ENCODE measurements at places on chromosomes 3 and 15.

DNA sequence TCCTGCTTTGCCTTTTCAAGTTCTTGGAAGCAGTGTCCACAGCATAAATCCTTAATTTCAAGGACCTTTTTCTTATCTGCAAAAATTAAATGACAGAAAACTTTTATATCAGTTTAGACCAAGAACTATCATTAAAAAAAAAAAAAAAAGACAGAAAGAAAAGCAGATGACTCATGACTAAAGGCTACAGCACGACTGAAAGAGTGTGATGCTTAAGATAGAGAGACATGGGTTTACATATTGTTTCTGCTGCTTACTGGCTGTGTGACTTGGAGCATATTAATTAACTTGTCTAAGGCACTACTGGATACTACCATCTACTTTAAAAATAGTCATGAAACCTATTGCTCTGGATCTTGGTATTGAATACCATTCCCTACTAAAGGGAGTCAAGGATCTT lies 62.3 kb downstream of the CEP152 start:
- DNase-seq: peak; percentile 16

DNA sequence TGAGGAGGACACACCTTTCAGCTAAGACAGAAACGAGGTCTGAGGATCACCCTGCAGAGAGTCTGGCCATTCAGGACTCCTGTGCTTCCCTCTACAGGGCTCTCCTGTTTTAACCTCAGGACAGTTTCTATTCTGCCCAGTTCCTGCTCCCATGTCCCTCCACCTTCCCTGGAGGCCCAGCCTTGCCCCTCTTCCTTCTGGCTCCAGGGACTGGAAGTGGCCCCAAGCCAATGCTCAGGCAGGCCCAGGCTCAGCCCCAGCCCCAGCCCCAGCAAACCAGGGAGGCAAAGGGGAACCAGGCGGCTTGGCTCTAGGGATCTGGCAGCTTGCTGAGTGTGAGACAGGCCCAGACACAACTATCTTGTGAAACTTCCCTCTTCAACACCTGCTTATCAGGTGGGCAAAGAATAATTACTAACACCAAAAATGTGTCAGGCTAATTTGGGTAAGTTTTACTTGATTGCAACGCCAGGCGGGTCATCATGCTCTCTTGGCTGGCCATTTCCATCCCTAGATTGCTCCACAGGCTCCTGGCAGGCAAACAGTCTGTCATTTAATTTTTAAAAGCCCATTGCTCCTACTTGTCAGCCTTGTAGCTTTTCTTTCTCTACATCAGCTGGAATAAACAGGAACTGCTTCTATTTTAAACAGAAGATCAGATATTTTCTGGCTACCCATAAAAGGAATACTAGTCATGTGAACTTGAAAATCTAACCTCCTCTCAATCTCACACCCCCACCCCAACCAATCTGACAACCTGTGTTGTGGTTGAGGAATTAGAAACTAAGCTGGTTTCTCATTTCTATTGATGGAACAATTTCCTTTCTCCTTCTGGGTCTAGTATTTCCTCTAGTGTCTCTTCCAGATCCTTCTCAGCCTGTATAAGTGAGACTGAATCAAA lies 33.5 kb downstream of the UPK1B start:
- DNase-seq: peak; percentile 22

DNA sequence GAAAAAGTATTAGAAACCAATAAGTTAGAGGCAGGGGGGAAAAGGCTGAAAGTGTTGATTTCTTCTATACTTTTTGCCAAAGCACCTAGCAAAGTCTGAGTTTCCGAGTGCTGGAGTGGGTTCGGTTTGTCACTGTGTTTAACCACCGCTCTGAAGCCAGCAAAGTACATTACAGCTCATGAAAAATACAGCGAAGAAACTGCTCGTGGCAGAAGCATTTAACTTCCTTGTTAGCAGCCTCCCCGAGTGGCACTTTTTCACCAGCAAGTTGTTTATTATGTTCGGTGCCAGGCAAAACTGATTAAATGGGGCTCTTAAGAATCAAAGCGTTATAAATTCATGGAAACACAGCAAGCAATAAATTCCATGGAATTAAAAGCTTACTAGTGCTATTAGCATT lies 313.6 kb downstream of the FOXP1 start:
- no peak for DNase-seq

DNA sequence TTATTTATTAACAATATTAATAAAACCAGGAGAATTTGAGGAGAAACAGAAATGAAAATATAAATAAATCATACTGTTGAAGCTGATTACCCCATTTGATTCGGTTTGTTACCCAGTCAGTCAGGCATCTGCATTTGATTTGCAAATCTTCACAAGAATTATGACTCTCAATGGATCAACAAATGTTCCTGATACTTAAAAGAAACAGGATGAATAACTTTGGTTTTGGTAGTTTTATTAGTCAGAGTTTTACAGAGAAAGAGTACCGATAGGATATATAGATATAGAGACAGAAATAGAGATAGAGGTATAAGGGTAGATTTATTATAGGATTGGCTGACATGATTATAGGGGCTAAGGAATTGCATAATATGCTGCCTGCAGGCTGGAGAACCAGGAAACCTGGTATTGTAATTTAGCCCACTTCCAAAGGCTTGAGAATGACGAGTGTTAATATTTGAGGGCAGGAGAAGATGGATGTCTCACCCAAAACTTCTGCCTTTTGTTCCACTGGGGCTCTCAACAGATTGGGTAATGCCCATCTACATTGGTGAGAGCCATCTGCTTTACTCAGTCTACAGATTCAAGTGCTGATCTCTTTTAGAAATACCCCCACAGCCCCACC lies 241.6 kb upstream of the COL8A1 start:
- DNase-seq: no peak

DNA sequence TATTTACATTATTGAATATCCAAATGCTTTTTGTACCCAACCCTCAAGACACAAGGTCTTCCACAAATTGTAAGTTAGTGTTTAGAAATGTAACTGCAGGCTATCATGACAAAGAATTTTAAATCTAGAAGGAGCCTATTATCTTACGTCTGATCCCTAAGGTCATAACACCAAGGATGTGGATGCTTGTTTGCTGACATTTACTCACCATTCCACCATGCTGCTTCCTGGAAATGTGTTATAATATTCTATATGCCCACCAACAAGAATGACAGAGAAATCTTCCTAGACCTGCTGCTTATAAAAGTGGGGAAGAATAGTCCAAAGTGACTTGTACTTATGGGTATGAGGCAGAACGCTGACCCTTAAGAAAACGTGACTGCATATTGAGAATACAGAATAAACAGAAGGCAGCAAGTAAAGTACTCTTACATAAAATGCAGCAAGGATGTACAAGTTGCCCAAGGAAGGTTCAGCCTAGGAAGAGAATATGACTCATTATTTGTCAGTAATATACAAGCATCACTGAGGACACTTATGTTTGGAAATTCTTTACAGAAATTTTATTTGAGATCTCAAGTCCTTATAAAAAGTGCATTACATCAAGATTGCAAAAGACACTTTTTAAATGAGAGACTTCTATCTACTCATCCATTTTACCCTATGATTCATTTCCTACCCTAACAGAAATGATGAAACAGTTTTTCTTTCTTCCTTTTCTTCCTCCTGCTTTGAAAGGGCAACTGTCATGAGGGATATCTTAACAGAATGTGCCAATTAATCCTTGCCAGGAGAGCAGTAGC lies 59.6 kb downstream of the ESYT3 start:
- DNase-seq: peak; percentile 58

- DNase-seq: no peak
These were observed 178.2 kb upstream of the GOLIM4 start for GRCh38 chr3:168273917-168274316.

- no peak for DNase-seq
These were observed 172.5 kb upstream of the LRIG1 start for GRCh38 chr3:66673293-66673692.

- no peak for DNase-seq
These were observed 172.6 kb upstream of the CNTN3 start for GRCh38 chr3:74787011-74787410.

DNA sequence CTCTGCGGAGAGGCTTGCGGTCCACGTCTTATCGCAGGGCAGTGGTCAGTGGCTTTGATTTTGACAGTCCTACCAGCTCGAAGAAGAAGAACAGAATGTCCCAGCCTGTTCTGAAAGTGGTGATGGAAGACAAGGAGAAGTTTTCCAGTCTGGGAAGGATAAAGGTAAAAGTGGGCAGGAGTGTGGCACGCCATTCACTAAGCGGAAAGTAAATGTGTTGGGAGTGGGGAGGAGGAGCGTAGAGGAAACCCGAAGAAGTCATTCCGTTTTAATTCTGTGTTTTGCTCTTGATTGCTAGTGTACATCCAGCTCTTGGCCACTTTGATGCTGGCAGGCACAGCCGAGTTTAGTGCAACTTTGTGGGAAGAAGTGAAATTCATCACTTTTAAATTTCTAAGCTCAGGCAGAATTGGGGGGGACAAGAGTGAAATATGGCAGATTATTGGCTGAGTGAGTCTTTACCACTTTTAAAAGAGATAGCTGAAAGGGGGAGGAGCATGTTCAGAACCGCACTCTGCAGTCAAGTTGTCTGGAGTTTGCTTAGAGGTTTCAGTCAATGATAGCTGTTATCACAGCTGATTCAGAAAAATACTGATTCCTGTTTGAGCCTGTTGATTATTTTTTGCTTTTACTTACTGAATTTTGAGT lies 1.8 kb downstream of the ARHGEF26 start:
- DNase-seq: peak; percentile 15

GRCh38 chr3:48929358-48930035 lies 10.9 kb downstream of the ARIH2 start:
- DNase-seq: no peak

- peak; percentile 91 for DNase-seq
These were observed 95.7 kb upstream of the C3orf80 start for GRCh38 chr3:160129459-160130061.

DNA sequence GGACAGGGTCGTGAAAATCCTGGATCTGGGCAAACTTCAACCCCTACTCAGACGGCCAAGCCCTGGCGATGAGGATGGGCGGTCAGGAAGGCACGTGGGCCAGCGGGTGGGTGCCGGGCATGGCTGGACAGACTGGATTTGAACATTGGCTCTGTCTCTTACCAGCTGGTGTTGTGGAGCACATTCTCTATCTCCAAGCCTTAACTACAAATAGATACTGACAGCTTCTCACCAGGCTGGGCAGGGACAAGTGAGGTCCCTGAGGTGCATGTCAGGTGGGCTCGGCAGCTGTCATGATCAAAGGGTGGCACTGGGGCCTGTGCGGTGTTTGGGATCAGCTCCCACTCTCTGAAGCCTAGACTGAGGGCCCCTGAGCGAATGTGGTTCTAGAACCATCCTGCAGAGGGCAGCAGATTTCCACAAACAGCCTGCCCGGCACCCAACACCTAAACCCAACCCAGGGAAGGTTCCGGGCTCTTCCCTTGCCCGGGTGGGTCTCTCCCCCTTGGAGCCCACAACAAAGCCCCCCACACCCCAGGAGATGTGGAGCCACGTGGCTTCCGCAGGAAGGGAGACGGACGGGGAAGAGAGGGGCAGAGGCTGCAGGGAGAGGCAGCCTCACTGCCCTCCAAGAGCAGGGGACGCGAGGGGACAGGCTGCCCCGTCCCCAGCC lies 58.4 kb downstream of the RGMA start:
- DNase-seq: peak; percentile 87

DNA sequence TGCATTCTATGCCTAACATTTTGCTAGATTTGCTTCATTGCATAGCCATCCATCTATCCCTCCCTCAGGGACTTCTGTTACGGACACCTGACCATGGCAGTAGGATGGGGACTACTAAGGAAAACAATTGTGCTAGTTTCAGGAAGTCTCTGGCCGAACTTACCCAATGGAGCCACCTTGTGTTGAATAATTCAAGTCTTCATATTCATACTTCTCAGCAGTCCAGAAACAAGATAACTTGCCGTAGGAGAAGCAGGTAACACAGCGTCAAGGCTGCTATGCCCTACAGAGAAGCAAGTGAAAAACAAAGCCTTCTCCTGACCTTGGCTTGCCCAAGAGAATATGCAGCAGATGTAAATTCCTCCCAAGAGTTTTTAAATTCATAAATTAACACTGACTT lies 685.3 kb downstream of the GRM7 start:
- no peak for DNase-seq

- no peak for DNase-seq
These were observed 241.6 kb downstream of the UACA start for GRCh38 chr15:70521576-70522322.

DNA sequence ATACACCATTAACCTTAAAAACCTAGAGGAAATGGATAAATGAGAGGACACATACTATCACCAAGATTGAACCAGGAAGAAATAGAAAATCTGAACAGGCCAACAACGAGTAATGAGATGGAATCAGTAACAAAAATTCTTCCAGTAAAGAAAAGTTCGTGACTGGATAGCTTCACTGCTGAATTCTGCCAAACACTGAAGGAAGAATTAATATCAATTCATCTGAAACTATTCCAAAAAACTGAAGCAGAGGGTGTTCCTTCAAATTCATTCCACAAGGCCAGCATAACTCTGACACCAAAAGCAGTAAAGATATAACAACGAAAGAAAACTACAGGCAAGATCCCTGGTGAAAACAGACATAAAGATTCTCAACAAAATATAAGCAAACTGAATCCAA lies 195.8 kb upstream of the GPR149 start:
- no peak for DNase-seq

- peak; percentile 17 for DNase-seq
These were observed 44.9 kb upstream of the CAPN7 start for GRCh38 chr3:15161133-15161532.

- DNase-seq: no peak
These were observed 133.8 kb downstream of the PDCD6IP start for GRCh38 chr3:33932010-33932764.

DNA sequence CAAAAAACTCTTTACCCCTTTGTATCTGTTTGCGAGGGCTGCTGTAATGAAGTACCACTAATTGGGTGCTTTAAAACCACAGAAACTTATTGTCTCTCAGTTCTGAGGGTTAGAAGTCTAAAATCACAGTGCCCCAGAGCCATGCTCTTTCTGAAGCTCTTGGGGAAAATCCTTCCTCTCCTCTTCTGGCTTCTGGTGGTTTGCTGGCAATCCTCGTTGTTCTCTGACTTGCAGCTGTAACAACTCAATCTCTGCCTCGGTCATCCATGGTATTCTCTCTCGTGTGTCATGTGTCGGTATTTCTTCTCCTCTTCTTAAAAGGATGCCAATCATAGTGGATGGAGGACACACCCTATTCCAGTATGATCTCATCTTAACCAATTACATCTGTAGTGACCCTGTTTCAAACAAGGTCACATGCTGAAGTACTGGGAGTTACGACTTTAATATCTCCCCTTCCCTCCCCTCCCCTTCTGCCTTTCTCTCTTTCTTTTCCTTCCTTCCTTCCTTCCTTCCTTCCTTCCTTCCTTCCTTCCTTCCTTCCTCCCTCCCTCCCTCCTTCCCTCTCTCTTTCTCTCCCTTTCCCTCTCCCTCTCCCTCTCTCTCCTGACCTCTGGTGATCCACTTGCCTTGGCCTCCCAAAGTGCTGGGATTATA lies 6.5 kb upstream of the ARL8B start:
- DNase-seq: peak; percentile 50

- DNase-seq: no peak
These were observed 13.4 kb upstream of the TBC1D5 start for GRCh38 chr3:17755836-17756235.

GRCh38 chr3:150911771-150912170 lies 6.5 kb upstream of the MINDY4B start:
- DNase-seq: no peak

- no peak for DNase-seq
These were observed 213.1 kb upstream of the LRRFIP2 start for GRCh38 chr3:37387462-37387861.
